ENCODE measurements at places on chromosomes 11 and 22. TPM values are rescaled to one million over a fixed set of nuclear protein-coding genes. Genes with fewer than 3 reads are reported as not detected.

The OPCML gene
- polyA plus RNA-seq = 0.26 TPM

The CLMP gene
- polyA plus RNA-seq = 1.1 TPM

The SHISA8 gene
- not detected for polyA plus RNA-seq

The OR4A16 gene
- not detected for polyA plus RNA-seq

The OR51E2 gene
- polyA plus RNA-seq = not detected

The APOBEC3A gene
- polyA plus RNA-seq = 0.07 TPM

The WBP2NL gene
- polyA plus RNA-seq = 1.9 TPM

The APOA1 gene
- 1.0 TPM for polyA plus RNA-seq

The MS4A1 gene
- 0.14 TPM for polyA plus RNA-seq

The KRTAP5-7 gene
- polyA plus RNA-seq = 0.15 TPM

- no peak for DNase-seq
- no peaks in the 10 kb centered on the region for H3K27me3 ChIP-seq
- H3K4me3 ChIP-seq = no peak overlapping the region
- H3K36me3 ChIP-seq = peaks cover 5% of the 10 kb centered on the region
- no peak overlapping the region for H3K27ac ChIP-seq
- H3K4me1 ChIP-seq = peaks cover 17% of the 10 kb centered on the region
These were observed 5.2 kb downstream of the PCSK7 start for GRCh38 chr11:117226388-117227385.

DNA sequence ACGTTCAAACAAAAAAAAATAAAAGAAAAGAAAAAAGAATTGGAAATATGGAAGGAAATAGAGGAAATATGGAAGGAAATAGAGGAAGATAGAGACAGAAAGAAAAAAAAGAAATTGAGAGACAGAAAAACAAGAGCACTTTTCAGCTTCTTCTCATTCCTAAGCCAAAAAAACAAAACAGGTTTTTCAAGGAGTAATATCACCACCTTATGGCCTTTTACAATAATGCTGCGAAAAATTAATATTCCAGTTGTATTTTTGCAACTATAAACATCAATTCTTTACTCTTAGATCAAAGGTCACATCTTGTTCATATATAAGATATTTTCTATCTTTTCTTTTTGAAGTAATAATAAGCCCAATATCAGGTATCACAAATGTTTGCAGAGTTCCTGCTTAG lies 328.3 kb downstream of the FAT3 start:
- H3K4me1 ChIP-seq = peaks cover 6% of the 10 kb centered on the region
- no peak for DNase-seq
- no peak overlapping the region for H3K4me3 ChIP-seq
- no peak overlapping the region for H3K27ac ChIP-seq

DNA sequence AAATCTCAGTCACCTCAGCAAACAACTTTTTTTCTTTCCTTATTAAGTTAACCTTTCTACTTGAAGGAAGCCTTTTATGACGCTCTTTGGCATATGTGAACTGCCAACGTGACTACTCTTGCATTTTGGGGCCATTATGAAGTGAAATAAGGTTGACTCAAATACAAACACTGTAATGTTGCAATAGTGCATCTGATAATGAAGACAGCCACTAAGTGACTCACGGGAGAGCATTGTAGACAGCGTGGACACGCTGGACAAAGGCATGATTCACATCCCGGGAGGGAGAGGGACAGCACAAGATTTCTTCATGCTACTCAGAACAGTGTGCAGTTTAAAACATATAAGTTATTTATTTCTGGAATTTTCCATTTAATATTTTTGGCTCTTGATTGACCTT lies 560.8 kb downstream of the ETS1 start:
- no peak overlapping the region for H3K4me3 ChIP-seq
- no peaks in the 10 kb centered on the region for H3K27me3 ChIP-seq
